ENCODE measurements at places on chromosomes 3 and 15. TPM values are rescaled to one million over a fixed set of nuclear protein-coding genes. Genes with fewer than 3 reads are reported as not detected.
A peak's percentile ranks its signal among the peaks of the same experiment; 100 is the strongest.

Gene MAGI1
- 10.3 TPM for polyA plus RNA-seq

Gene CDHR4
- 6.3 TPM for polyA plus RNA-seq

Gene XCR1
- polyA plus RNA-seq, result 1.1 TPM

Gene MST1R
- 18.6 TPM for polyA plus RNA-seq

Gene CHRM5
- 0.01 TPM for polyA plus RNA-seq

Gene IQCF2
- polyA plus RNA-seq, result not detected

Gene ERC2
- polyA plus RNA-seq, result 0.20 TPM

Gene KNG1
- polyA plus RNA-seq, result 0.07 TPM

Gene IL12A
- polyA plus RNA-seq, result 0.93 TPM

Gene PLCD1
- 16.9 TPM for polyA plus RNA-seq

Gene GAP43
- 0.08 TPM for polyA plus RNA-seq

Gene GASK1A
- 1.9 TPM for polyA plus RNA-seq

Gene ITPKA
- 0.57 TPM for polyA plus RNA-seq

- DNase-seq, result no peak
Measured at GRCh38 chr3:17456046-17456445, 286.4 kb downstream of the TBC1D5 start.

- no peak for DNase-seq
Measured at GRCh38 chr3:52479877-52480575, 15.1 kb upstream of the STAB1 start.

GRCh38 chr3:154025007-154025406 is 96.2 kb upstream of the ARHGEF26 start:
- DNase-seq, result no peak

- no peak for DNase-seq
Measured at GRCh38 chr3:126373146-126373613, 16.0 kb upstream of the KLF15 start.

DNA sequence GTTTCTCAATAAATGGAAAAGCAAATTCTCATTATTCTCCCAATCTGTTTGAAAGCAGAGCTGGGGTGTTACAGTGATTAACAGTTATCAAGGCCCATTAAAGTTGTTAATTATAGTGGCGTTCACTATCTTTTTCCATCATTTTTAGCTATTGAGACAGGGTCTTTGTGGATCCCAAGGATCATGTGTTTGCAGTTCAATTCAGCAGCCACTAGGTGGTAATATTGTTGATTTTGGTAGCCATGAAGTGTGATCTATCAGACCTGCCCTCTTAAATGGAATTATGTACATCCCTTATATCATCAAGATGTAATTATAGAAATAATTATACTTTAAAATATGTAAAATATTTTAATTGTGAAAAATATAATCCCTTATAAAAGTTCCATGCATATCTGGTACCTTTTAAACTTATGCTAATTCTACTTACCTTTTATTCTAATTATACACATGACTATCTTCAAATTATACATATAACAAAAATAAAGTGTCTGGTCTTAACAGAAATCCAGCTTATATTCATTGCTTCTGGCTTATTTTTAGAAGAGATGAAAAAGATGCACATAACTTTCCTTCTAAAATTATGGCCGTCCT is 126.4 kb downstream of the GREM1 start:
- no peak for DNase-seq

GRCh38 chr15:52697051-52697450 is 17.9 kb upstream of the ATOSA start:
- DNase-seq, result no peak

DNA sequence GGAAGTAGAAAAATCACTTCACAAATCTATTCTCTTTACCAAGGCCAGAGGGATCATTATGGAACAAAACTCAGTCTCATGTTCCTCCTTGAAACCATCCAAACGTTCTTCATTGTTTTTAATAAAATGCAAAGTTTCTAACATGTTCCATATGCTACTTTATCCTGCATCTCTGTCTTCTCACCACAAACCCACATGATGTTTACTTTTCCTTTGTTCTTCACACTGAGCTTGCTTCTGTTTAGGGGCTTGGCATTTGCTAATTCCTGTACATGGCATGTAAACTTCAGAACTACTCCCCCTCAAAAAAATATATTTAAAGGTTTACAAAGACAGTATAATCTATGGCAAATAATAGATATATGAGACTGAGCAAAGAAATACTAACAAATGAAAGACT is 651.4 kb downstream of the OTOL1 start:
- DNase-seq, result no peak

GRCh38 chr3:129892857-129893580 is 492 bp downstream of the TMCC1 start:
- no peak for DNase-seq

DNA sequence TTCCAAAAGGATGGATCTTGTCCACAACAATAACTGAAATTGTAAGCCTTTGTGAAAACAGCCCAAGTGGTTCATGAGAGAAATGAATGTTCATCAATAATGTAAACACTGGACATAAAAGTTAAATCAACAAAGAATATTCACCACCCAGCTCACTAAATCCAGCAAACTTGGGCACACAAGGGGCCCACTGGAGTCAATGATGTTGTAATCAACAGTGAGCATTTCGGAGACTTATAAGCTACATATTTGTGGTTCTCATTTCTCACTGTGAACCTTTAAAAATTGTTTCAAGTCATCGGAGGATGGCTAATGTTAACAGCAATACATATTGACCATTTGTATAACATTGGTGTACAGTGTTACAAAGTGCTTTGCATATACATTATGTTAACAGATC is 63.1 kb downstream of the VGLL4 start:
- no peak for DNase-seq

- DNase-seq, result no peak
Measured at GRCh38 chr3:59128685-59129084, 78.9 kb upstream of the CFAP20DC start.

- no peak for DNase-seq
Measured at GRCh38 chr3:47663630-47664240, 85.1 kb upstream of the CSPG5 start.

DNA sequence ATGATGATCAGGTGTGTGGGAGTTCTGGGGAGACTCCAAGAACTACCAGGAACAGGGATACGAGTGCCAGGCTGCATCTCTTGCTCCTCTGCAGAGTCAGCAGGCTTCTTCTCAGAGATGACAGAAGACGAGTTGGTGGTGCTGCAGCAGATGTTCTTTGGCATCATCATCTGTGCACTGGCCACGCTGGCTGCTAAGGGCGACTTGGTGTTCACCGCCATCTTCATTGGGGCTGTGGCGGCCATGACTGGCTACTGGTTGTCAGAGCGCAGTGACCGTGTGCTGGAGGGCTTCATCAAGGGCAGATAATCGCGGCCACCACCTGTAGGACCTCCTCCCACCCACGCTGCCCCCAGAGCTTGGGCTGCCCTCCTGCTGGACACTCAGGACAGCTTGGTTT is 7.9 kb downstream of the PRRT3 start:
- DNase-seq, result no peak

GRCh38 chr3:190053919-190054672 is 66.6 kb downstream of the P3H2 start:
- DNase-seq, result no peak

DNA sequence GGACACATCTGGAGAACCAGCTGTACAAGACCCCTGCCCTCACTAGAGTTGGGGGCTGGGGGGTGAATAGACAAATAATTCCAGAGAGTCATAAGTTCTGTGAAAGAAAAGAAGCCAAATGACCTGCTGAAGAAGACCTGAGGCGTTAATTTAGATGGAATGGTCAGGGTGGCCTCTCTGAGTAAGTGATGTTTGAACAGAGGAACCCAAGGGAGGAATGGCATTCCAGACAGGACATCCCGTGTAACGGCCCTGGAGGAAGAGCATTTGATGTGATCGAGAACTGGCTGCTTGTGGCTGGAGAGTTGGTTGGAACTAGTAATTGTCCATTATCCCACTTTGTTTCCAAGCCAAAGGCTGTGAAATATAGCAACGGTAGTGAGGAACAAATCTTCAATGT is 1.7 kb downstream of the NR2C2 start:
- peak; percentile 21 for DNase-seq

DNA sequence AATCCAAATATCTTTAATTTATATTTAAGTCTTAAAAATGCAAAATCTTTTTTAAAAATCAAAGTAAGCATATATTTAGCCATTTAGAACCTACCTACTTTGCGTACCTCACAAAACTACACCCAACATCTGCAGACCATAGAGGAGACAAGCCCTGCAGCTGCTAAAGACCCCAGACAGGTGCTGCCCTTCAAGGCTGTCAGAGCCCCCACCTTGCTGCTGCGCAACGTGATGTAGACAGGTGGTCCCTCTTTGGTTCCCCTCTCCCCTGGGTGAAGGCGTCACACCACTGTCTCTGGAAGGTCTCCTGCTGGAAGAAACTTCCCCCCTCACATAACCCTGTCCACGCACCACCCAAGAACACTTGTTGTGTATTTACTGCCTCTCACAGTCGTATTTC is 204.5 kb downstream of the ARRDC4 start:
- no peak for DNase-seq

GRCh38 chr15:64515196-64515595 is 54.8 kb downstream of the ZNF609 start:
- DNase-seq, result no peak

GRCh38 chr3:6097556-6097955 is 763.4 kb upstream of the GRM7 start:
- no peak for DNase-seq

- no peak for DNase-seq
Measured at GRCh38 chr3:150069154-150069527, 98.4 kb upstream of the PFN2 start.

- DNase-seq, result no peak
Measured at GRCh38 chr3:193932136-193932535, 203.8 kb upstream of the HES1 start.

DNA sequence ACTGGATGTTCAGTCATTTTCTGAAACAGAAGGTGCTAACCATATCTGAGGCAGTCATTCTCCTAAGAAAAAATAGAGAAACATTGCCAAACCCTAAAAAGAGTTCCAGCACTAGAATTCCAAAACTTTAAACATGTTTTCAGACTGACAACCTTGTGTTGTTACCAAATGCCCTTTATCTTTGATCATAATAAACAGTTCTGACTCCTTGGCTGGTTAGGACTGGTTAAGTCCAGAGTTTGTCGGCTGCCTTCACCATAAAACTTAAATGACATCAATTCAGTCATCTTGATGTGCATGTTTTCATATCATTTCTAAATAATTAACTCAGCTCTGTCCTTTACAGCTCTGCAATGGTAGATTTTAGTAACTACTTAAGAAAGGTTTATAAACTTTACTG is 68.0 kb downstream of the COL8A1 start:
- DNase-seq, result no peak

GRCh38 chr3:25849641-25850385 is 59.9 kb downstream of the OXSM start:
- peak; percentile 81 for DNase-seq

DNA sequence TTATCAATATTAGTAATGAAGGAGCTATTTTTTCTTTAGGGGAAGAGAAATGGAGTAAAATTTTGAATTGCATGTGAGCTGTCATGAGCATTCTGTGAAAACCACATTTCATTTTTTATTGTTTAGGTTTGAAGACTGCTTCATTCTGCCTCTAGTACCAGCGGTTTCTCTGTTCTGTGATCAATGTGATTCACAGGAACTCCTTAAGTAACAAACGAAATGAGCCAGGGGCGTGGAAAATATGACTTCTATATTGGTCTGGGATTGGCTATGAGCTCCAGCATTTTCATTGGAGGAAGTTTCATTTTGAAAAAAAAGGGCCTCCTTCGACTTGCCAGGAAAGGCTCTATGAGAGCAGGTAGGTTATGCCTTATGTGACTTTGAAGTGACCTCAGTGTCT is 13.0 kb downstream of the NIPA2 start:
- DNase-seq, result no peak

Data from lung (tissue), 17 donors.